ENCODE measurements at places on chromosomes 7 and 10.

- no peaks in the 10 kb centered on the region for H3K27me3 ChIP-seq
- H3K27ac ChIP-seq, result no peak overlapping the region
- peaks cover 24% of the 10 kb centered on the region for H3K4me1 ChIP-seq
- no peak overlapping the region for H3K4me3 ChIP-seq
- H3K36me3 ChIP-seq, result no peaks in the 10 kb centered on the region
Observed at GRCh38 chr7:31663072-31663471, 23.9 kb upstream of the PPP1R17 start.

- H3K27me3 ChIP-seq, result no peaks in the 10 kb centered on the region
- no peaks in the 10 kb centered on the region for H3K36me3 ChIP-seq
- no peak overlapping the region for H3K4me3 ChIP-seq
- H3K27ac ChIP-seq, result no peak overlapping the region
Observed at GRCh38 chr10:19332304-19332703, 283.7 kb downstream of the MALRD1 start.

DNA sequence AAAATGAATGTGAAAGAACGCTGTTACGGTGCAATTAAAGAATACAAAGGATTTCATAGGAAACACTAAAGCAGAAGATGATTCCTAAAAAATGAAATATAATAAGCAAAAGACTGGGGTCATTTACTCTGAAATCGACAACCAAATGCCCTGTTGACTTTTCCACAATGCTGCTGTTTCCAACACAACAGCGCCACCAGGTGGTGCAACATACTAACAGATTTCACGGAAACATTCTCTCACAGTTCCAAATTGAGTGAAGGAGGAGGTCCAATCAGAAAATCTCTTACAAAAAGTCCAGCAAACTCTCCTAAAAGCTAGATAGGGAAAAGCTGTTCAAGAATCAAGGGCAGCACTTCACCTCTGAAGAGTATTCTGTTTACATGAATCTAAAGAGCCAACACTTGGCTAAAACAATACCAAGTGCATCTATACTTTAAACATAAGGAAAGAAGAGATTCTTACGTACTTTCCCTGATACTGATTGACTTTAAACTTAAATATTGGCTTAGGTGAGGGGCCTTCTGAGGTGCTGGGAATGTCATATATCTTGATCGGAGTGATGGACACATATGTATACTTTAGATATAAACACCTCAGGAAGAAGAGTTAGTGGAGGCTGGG is 55.9 kb downstream of the UPF2 start:
- no peak overlapping the region for H3K27ac ChIP-seq
- H3K4me3 ChIP-seq, result no peak overlapping the region
- no peaks in the 10 kb centered on the region for H3K27me3 ChIP-seq
- DNase-seq, result peak; percentile 54
- H3K36me3 ChIP-seq, result peaks cover 90% of the 10 kb centered on the region

DNA sequence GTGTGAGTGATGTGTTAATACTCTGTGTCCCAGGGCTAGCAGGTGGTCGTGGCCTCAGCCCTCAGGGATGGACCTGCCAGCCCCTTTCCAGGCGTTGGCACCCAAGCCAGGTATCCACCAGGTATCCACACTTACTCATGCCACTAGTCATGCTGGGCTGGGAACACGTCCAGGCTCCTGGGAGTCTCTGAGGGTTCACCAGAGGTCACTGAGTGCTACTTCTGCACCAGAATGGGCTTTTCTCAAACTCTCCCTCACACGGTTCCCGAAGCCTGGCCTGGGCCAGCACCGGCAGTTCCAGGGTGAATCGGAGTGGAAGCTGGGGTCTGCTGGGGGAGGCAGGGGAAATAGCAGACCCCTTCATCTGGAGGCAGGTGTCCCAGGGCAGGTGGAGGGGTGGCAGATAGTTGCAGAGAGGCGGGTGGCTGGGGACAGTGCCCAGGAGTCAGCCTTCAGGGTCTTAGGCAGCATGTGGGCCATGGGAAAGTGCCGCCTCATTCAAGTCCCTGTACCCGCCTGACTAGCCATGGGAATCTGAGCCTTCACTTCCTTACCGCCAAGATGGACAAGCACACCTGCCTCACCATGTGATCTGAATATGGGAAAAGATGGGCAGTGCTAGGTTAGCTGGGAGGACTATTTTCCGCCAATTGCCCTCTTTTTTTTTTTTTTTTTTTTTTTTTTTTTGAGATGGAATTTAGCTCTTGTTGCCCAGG is 95.5 kb upstream of the GTF2I start:
- H3K4me3 ChIP-seq, result no peak overlapping the region
- H3K27me3 ChIP-seq, result no peaks in the 10 kb centered on the region
- H3K4me1 ChIP-seq, result no peaks in the 10 kb centered on the region
- no peak overlapping the region for H3K27ac ChIP-seq
- no peak for DNase-seq

GRCh38 chr10:11813855-11814567 is 9.1 kb upstream of the PROSER2 start:
- DNase-seq, result peak; percentile 15
- H3K27ac ChIP-seq, result no peak overlapping the region
- H3K4me3 ChIP-seq, result no peak overlapping the region
- peaks cover 11% of the 10 kb centered on the region for H3K4me1 ChIP-seq
- no peaks in the 10 kb centered on the region for H3K27me3 ChIP-seq
- no peaks in the 10 kb centered on the region for H3K36me3 ChIP-seq

DNA sequence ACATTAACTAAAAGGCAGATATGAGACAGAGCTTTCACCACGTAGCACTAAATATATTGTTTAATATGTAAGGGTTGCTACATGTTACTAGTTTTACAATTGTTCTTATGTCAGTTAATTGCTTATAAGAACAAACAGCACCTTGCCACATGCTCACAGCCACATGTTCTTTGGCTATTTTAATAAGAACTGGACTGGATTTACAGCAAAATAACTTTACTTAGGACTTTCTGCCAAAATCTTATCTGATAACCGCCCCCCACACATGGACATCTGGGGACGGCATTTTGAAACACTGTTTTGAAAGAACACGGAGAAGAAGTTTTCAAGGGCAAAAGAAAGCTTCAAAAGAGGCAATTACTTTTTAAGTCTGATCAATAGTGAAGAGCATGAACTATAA is 45.3 kb downstream of the JAZF1 start:
- H3K36me3 ChIP-seq, result peaks cover 4% of the 10 kb centered on the region
- DNase-seq, result no peak

- H3K4me1 ChIP-seq, result no peaks in the 10 kb centered on the region
- no peak overlapping the region for H3K4me3 ChIP-seq
- no peaks in the 10 kb centered on the region for H3K36me3 ChIP-seq
Observed at GRCh38 chr10:77416311-77417135, 221.1 kb downstream of the KCNMA1 start.

- H3K4me1 ChIP-seq, result no peaks in the 10 kb centered on the region
- H3K27me3 ChIP-seq, result no peaks in the 10 kb centered on the region
- no peak overlapping the region for H3K4me3 ChIP-seq
- H3K36me3 ChIP-seq, result no peaks in the 10 kb centered on the region
- H3K27ac ChIP-seq, result no peak overlapping the region
Observed at GRCh38 chr7:143280160-143280559, 4.6 kb upstream of the TMEM139 start.

GRCh38 chr10:62617652-62618051 is 186.9 kb upstream of the ADO start:
- peak overlapping the region; percentile 96 for H3K27ac ChIP-seq
- H3K27me3 ChIP-seq, result no peaks in the 10 kb centered on the region
- peak; percentile 50 for DNase-seq
- peaks cover 84% of the 10 kb centered on the region for H3K4me1 ChIP-seq
- H3K36me3 ChIP-seq, result no peaks in the 10 kb centered on the region

GRCh38 chr7:29771081-29771816 is 35.1 kb upstream of the WIPF3 start:
- H3K4me1 ChIP-seq, result no peaks in the 10 kb centered on the region
- no peaks in the 10 kb centered on the region for H3K27me3 ChIP-seq
- no peaks in the 10 kb centered on the region for H3K36me3 ChIP-seq
- no peak overlapping the region for H3K27ac ChIP-seq
- DNase-seq, result no peak

DNA sequence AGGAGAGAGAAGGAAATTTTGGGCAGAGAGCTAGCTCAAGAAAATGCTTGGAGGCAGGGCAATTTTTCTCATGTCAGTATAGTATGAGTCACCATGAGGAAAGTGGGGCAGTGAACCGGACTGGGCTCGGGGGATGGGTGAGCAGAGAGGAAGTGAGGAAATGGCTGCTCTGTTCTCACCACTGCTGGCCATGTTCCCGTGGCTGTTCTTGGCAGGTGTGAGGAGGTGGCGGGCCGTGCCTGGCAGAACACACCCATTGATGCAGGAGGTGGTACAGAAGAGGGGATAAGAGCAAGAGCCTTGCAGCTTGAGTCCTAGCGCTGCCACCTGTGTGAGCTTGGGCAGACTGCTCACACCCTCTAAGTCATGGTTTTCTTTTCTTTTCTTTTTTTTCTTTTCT is 304.4 kb upstream of the LYZL1 start:
- no peaks in the 10 kb centered on the region for H3K36me3 ChIP-seq
- H3K4me1 ChIP-seq, result peaks cover 22% of the 10 kb centered on the region
- no peak overlapping the region for H3K4me3 ChIP-seq
- no peaks in the 10 kb centered on the region for H3K27me3 ChIP-seq
- peak; percentile 38 for DNase-seq
- H3K27ac ChIP-seq, result no peak overlapping the region

- H3K4me1 ChIP-seq, result no peaks in the 10 kb centered on the region
- no peaks in the 10 kb centered on the region for H3K36me3 ChIP-seq
- no peak for DNase-seq
- no peak overlapping the region for H3K4me3 ChIP-seq
- no peaks in the 10 kb centered on the region for H3K27me3 ChIP-seq
- H3K27ac ChIP-seq, result no peak overlapping the region
Observed at GRCh38 chr7:134693256-134693655, 46.6 kb downstream of the BPGM start.

GRCh38 chr10:76302961-76303630 is 871.7 kb downstream of the LRMDA start:
- no peaks in the 10 kb centered on the region for H3K27me3 ChIP-seq
- H3K4me1 ChIP-seq, result peaks cover 22% of the 10 kb centered on the region
- no peak for DNase-seq
- H3K27ac ChIP-seq, result no peak overlapping the region

DNA sequence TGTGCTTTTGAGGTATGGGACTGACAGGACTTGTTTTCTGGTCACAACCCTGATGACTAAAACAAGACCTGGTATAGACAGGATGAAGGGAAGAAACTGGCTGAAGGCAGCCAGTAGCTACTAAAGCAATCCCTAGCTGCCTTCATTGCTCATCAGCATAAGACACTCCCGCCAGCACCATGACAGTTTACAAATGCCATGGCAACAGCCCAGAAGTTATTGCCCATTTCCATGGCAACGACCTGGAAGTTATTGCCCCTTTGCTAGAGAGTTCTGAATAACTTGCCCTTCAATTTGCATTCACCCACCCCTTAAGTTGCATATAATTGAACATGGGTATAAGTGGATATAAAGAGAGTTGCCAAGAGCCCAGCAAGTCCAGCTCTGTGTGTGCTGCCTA is 169.6 kb upstream of the FAM171A1 start:
- H3K4me1 ChIP-seq, result no peaks in the 10 kb centered on the region
- DNase-seq, result no peak
- H3K27me3 ChIP-seq, result no peaks in the 10 kb centered on the region

GRCh38 chr7:1940402-1940786 is 270.3 kb downstream of the ELFN1 start:
- no peaks in the 10 kb centered on the region for H3K27me3 ChIP-seq
- H3K27ac ChIP-seq, result peak overlapping the region; percentile 95
- peaks cover 7% of the 10 kb centered on the region for H3K36me3 ChIP-seq
- peak; percentile 93 for DNase-seq
- H3K4me1 ChIP-seq, result peaks cover 46% of the 10 kb centered on the region
- peak overlapping the region; percentile 38 for H3K4me3 ChIP-seq

GRCh38 chr10:19302117-19302516 is 253.5 kb downstream of the MALRD1 start:
- no peaks in the 10 kb centered on the region for H3K4me1 ChIP-seq
- no peaks in the 10 kb centered on the region for H3K36me3 ChIP-seq
- H3K27ac ChIP-seq, result no peak overlapping the region
- H3K4me3 ChIP-seq, result no peak overlapping the region

DNA sequence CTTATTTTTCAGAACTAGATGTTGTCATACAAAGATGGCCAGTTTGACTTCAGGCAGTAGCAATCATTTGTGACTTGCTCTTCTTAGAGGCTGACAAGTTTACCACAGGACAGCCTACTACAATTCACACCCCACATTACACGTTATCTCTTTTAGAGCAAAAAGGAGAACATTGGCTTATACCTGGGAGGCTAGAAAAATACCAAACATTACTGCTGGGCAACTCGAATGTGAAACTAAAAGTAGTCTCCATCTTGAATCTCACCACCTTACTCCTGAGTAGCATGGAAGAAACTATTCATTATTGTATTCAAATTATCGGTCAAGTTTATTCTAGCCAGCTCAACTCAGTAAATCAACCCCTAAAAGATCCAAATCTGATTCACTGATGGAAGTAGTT is 90.7 kb upstream of the TMEM26 start:
- H3K4me1 ChIP-seq, result no peaks in the 10 kb centered on the region
- no peaks in the 10 kb centered on the region for H3K36me3 ChIP-seq

- DNase-seq, result no peak
- H3K27ac ChIP-seq, result no peak overlapping the region
- no peaks in the 10 kb centered on the region for H3K36me3 ChIP-seq
- no peaks in the 10 kb centered on the region for H3K4me1 ChIP-seq
Observed at GRCh38 chr10:77770081-77770867, 132.7 kb upstream of the KCNMA1 start.

DNA sequence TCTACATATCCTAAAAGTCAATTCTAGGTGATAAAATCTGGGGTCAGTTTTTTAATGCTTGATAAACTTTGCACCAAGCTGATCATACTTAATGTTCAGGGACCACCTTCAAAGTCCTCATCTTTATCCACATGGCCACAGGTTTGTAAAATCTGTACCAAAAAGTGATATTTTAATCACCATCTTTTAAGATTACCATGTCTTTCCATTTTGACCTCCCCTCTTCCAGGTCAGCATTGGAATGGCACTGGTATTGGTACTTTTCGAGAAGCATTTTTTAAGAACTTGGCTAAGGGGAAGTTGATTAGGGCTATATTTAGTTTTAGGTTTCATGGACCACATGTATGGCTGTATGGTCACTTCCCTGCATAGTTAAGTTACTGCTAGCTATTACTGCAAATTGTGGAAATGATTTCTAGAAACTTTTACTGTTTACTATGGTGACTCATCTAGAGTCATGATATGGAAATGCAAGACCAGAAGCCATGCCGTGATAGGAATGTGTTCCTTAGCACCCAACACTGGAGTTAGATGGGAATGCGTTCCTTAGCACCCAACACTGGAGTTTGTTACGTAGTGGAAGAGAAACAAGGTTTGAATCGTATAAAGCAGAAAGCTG is 50.8 kb upstream of the ABLIM1 start:
- H3K36me3 ChIP-seq, result no peaks in the 10 kb centered on the region
- H3K27me3 ChIP-seq, result no peaks in the 10 kb centered on the region
- no peak overlapping the region for H3K27ac ChIP-seq
- peak; percentile 22 for DNase-seq
- H3K4me1 ChIP-seq, result peaks cover 2% of the 10 kb centered on the region
- no peak overlapping the region for H3K4me3 ChIP-seq

GRCh38 chr10:60818134-60818770 is 40.0 kb downstream of the CDK1 start:
- DNase-seq, result no peak
- H3K27me3 ChIP-seq, result no peaks in the 10 kb centered on the region
- no peaks in the 10 kb centered on the region for H3K4me1 ChIP-seq
- no peaks in the 10 kb centered on the region for H3K36me3 ChIP-seq
- H3K27ac ChIP-seq, result no peak overlapping the region

GRCh38 chr7:142053988-142054387 is 57.5 kb upstream of the MGAM2 start:
- no peak for DNase-seq
- H3K4me1 ChIP-seq, result no peaks in the 10 kb centered on the region
- H3K4me3 ChIP-seq, result no peak overlapping the region
- H3K27ac ChIP-seq, result no peak overlapping the region
- H3K36me3 ChIP-seq, result no peaks in the 10 kb centered on the region

All from CD14-positive monocyte (primary cell).